ENCODE measurements at places on chromosomes 13 and 19.

- no peak for DNase-seq
- peaks cover 12% of the 10 kb centered on the region for H3K4me1 ChIP-seq
- no peak overlapping the region for H3K4me3 ChIP-seq
- no peaks in the 10 kb centered on the region for H3K27me3 ChIP-seq
- H3K27ac ChIP-seq, result no peak overlapping the region
Observed at GRCh38 chr19:58356766-58357480, 3.6 kb upstream of the A1BG start.

DNA sequence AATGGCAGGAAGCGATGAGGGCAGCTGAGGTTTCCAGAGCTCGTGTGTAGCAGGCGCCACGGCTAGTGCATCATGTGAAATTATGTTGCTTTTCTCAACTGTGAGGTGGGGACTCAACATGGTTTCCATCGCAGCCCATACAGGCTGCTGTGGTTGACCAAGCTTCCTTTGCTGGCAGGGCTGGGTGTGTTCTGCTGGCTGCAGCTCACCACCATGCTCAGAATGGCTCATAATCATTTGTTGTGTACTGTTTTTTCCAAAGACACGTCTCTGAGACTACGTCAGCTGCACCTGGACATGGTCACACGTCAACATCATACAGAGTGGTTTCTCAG is 16.1 kb upstream of the RASA3 start:
- no peaks in the 10 kb centered on the region for H3K36me3 ChIP-seq
- no peaks in the 10 kb centered on the region for H3K27me3 ChIP-seq
- peaks cover 52% of the 10 kb centered on the region for H3K4me1 ChIP-seq
- DNase-seq, result peak; percentile 90
- peak overlapping the region; percentile 87 for H3K27ac ChIP-seq

GRCh38 chr13:44758630-44759383 is 182.7 kb upstream of the TSC22D1 start:
- H3K4me1 ChIP-seq, result peaks cover 24% of the 10 kb centered on the region
- H3K27me3 ChIP-seq, result peaks cover 2% of the 10 kb centered on the region
- H3K27ac ChIP-seq, result peak overlapping the region; percentile 48
- H3K4me3 ChIP-seq, result no peak overlapping the region
- DNase-seq, result peak; percentile 70

DNA sequence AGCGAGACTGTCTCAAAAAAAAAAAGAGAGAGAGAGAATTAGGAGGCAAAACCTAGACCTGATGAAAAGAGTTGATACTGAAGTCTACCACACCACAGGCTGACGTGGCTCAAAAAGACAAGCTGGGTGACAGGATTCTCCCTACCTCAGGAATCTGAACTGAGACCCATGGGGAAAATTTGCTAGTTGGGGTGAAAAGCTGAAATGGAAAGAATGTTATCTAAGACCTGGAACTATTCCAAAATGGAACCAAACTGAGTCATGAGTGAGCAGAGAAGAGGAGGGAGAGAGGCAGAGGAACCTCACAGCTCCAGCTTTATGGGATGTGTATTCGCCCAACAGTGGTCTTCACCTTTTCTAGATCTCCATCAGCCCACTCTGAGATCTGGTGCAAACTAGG is 11.7 kb downstream of the SMG9 start:
- peaks cover 10% of the 10 kb centered on the region for H3K4me1 ChIP-seq
- no peak for DNase-seq
- peaks cover 66% of the 10 kb centered on the region for H3K36me3 ChIP-seq
- H3K27ac ChIP-seq, result no peak overlapping the region
- H3K27me3 ChIP-seq, result no peaks in the 10 kb centered on the region

DNA sequence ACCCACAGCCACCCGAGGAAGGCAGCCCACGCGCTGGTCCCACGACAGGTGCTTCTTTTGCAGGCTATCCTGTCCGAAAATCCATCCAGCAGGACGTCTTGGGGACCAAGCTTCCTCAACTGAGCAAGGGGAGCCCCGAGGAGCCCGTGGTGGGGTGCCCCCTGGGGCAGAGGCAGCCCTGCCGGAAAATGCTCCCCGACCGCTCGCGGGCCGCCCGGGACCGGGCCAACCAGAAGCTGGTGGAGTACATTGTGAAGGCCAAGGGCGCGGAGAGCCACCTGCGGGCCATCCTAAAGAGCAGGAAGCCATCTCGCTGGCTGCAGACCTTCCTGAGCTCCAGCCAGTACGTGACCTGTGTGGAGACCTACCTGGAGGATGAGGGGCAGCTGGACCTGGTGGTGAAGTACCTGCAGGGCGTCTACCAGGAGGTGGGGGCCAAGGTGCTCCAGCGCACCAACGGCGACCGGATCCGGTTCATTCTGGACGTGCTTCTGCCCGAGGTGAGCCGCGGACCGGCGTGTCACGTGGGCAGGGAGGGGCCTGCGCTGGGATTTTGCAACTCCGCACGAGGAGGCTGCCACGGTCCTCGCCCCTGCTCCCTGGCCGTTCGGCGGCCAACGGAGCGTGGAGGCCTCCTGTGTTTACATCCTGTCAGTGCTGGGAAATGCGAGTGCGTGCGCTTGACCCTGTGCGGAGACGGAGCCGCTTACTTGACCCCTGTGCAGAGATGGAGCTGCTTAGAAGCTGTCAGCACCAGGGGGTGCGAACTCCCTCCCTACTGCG is 12.9 kb upstream of the NDUFS7 start:
- no peak overlapping the region for H3K4me3 ChIP-seq
- no peak for DNase-seq
- no peaks in the 10 kb centered on the region for H3K27me3 ChIP-seq
- no peak overlapping the region for H3K27ac ChIP-seq

Data from activated CD4-positive, alpha-beta T cell treated with anti-CD3 and anti-CD28 coated beads for 36 hours (primary cell).